NCI-H460 (cell line): ENCODE measurements at places on chromosomes 13 and 19.

DNA sequence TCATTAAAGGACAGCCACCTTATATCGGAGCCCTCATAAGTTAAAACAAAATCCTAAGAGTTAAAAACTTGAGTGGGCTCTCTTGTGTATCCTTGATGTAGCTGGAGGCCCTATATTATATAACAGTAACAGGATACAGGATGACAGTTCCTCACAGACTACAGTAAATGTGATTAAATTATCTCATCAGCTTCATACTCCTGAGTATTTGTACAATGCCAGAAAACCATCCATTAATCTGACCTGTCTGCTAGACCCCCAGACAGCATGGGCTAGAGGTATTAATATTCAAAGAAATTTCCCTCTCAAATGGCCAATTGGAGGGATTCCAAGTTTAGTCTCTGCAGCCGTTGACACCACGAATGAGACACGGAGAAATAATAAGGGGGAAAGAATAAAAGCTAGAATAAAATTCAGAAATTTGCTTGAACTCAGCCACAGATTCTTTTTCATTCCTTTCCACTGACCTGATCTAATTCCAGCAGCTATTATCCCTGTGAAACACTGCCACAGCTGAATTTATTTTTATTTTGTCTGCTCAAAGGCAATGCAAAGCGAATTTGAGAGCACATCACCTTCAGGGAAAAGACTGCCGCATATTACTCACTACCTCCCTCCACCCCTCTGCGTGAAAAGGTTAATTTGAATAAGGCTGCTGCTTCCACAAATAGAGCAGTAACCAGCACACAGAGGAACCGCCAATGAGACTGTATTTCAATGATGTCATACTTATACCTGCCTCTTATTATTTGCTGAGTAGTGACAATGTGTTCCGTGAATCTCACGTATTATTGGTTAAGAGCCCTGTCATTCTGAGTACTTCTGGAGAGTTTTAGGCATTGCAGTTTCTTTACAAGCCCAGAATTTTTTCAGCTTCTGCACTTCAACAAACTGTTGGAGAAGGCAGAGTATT is 155.9 kb upstream of the KLF12 start:
- no peak for DNase-seq

DNA sequence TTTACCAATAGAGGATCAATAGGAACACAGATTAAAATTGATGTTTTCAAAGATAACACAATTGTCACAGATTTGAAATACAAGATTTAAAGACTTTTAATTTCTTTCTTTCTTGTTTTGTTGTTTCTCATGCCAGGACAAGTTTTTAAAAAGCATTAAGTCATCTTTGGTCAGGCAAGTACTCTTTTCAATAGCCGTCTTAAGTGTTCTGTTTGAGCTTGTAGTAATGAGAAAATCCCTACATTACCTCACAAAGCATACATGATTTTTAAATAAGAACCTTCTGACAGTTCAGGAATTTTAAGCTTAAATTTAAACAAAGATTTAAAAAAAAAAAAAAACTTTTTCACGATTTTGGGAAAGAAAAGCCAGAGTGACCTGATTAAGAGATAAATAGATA is 216.3 kb upstream of the PRR20A start:
- no peak for DNase-seq

DNA sequence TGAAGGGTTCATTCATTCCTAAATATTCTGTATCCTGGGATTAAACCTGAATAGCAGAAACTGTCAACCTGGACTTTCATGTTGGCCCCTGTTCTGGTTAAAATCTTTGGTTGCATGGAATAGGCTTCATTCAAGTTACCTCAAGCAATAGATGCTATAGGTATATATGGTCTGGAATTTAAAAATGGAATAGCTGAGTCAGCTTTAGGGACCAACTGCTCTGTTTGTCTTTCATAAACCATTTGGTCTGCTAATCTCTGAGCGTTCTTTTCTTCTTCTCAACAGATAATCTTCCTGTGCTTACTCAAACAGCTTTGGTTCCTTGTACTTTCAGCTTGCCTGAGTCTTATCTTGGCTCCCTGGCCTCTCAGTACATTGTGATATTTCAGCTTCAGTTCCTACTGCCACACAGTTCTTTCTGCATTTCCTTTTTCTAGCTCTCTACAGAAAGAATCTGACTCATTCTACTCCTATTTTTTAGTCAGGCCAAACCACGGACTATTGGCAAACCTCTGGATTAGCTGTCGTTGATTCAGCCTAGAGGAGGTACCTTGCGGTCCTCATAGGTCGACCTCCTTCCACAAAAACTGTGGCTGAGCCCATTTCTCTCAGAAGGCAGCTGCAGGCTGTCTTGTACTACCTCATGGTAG is 35.9 kb upstream of the MAB21L1 start:
- DNase-seq = no peak

DNA sequence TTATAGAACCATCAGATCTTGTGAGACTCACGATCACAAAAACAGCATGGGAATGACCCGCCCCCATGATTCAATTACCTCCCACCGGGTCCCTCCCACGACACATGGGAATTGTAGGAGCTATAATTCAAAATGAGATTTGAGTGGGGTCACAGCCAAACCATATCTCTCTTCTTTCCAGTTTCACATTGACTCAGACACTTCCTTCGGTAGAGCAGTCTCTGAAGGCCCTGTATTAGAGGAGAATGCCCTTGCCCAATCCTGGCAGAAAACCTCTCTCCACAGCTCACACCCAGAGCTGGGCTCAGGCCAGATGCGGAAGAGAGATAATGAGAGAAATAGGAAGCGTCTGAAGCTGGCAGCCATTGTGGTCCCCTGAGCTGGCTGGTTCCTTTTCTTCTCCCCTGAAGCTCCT is 72.4 kb upstream of the CLDN10 start:
- no peak for DNase-seq

- no peak for DNase-seq
Measured at GRCh38 chr13:94431574-94431973, 47.9 kb downstream of the DCT start.

DNA sequence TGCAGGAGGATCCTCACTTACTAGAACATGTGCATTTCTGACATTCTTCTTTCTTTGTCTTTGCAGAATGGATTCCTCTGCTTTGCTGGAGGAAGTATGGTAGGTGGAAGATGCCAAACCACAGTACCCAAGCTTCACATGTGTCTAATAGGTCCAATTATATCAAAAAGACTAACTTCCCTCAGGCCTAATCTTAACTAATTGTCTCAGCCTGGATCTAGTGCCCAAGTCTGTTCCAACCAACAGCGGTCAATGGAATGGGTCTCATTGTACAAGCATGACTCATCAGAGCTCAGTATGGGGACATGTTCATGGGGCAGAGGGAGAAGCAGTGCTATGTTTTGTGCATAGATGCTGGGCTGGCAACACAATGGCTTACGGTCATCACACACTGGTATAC is 81.6 kb upstream of the CSNK1A1L start:
- DNase-seq = no peak

DNA sequence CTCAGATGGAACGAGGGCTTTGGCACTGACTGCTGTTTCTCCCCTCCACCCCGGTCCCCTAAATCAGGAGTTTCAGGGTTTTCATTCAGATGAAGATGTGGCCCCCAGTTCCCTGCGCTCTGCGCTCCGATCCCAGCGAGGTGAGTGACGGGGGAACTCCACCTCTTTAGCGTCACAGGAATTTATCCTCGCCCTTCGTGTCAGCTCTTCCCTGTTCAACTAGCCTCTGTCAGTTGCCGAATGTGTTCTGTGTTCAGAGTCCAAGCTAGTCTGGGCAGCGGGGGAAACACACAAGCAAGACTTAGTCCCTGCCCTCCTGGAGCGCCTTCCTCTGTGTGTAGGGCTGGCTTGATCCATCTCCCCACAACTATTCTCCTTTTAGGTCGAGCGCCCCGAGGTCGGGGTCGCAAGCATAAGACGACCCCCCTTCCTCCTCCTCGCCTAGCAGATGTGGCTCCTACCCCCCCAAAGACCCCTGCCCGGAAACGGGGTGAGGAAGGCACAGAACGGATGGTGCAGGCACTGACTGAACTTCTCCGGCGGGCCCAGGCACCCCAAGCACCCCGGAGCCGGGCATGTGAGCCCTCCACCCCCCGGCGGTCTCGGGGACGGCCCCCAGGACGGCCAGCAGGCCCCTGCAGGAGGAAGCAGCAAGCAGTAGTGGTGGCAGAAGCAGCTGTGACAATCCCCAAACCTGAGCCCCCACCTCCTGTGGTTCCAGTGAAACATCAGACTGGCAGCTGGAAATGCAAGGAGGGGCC is 1.8 kb downstream of the KMT2B start:
- DNase-seq = no peak

- no peak for DNase-seq
Measured at GRCh38 chr19:29587518-29587986, 18.5 kb upstream of the POP4 start.

GRCh38 chr13:50645092-50645491 is 198.4 kb downstream of the DLEU7 start:
- no peak for DNase-seq
